ENCODE measurements at places on chromosomes 2 and 18.

GRCh38 chr18:13551841-13552733 is 174.3 kb downstream of the FAM210A start:
- DNase-seq = no peak

GRCh38 chr2:210086930-210087329 is 84.3 kb downstream of the KANSL1L start:
- DNase-seq = no peak

- no peak for DNase-seq
Observed at GRCh38 chr2:202782940-202783558, 88.5 kb downstream of the ICA1L start.

DNA sequence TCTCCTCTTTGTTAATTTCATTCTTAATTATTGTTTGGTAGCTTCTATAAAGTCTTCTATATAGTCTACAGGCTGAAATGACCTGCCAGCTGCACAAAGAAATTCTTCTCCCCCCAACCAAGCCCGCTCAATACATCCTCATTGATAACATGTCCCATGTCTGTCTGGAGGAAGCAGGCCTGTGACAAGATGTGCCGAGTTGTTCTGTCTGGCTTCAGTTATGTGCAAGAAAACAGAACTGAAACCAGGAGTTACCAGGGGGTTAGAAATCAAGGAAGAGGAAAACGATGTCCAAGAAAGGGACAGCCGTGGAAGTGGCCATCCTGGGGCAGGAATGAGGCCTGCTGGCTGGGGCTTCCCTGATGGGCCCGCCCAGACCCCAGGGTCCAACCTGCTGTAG is 57.6 kb downstream of the MTCL1 start:
- DNase-seq = no peak

DNA sequence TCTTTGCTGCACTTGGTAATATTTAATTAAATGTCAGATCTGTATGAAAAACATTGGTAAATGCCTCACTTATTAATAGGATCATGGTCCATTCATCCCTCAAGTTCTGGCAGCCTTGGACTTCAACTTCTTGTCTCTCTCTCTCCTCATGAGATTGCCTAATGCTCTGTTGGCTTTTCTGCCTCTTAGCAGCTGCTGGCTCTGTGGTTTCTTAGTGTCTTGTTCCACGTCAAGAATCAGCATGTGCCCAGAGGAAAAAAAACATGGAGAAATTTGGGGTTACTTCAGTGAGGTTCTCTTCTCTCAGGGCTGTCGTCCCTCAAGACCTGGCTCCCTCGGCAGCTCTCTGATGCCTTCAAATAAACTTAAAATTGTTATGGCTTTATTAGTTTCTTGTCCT is 75.4 kb downstream of the TAF4B start:
- DNase-seq = no peak

GRCh38 chr2:156339110-156339847 is 6.8 kb upstream of the NR4A2 start:
- DNase-seq = no peak

GRCh38 chr2:8605351-8606065 is 76.3 kb upstream of the ID2 start:
- DNase-seq = no peak

- no peak for DNase-seq
Observed at GRCh38 chr2:138829326-138829919, 49.2 kb upstream of the NXPH2 start.

DNA sequence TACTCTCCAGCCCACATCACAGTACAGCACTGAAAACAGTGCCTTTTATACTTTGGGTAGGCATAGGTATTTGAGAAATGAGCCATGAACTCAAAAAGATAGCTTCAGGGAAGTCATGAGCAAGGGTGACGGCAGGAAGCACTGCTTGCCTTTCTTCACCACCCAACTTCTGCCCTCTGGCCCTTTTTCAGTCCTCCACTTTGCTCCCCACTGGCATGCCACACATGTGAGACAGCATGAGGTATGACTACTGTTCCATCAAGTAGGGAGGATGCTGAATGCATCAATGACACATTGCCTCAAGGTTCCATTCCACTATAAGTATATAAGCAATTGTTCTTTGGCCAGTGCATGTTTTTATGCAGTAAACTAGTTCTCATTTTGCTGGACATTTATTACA is 373.0 kb downstream of the NRXN1 start:
- DNase-seq = no peak

- no peak for DNase-seq
Observed at GRCh38 chr2:134446383-134447017, 192.6 kb downstream of the MGAT5 start.

- DNase-seq = no peak
Observed at GRCh38 chr2:128622371-128622770, 303.7 kb upstream of the HS6ST1 start.

- DNase-seq = no peak
Observed at GRCh38 chr18:44126598-44126997, 554.1 kb upstream of the SETBP1 start.

GRCh38 chr2:151640087-151640486 is 94.2 kb downstream of the NEB start:
- no peak for DNase-seq

DNA sequence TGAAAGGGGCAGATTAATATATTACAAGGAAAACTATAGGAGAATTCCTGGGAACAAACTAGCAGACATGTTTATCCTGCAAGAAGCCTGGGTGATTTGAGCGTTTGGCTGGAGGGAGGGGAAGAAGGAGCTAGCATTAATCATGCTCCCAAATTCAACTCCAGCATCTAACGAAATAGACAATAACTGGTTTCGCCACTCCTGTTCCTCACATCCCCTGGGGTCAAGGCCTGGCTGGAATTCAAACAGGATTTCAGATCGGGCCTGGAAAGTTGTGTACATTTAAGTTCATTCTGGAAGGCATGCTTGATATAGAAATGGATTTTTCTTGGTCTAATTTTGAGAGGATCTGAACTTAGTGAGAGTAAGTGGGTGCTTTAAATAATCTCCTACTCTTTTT is 126.1 kb upstream of the CTAGE1 start:
- DNase-seq = no peak

DNA sequence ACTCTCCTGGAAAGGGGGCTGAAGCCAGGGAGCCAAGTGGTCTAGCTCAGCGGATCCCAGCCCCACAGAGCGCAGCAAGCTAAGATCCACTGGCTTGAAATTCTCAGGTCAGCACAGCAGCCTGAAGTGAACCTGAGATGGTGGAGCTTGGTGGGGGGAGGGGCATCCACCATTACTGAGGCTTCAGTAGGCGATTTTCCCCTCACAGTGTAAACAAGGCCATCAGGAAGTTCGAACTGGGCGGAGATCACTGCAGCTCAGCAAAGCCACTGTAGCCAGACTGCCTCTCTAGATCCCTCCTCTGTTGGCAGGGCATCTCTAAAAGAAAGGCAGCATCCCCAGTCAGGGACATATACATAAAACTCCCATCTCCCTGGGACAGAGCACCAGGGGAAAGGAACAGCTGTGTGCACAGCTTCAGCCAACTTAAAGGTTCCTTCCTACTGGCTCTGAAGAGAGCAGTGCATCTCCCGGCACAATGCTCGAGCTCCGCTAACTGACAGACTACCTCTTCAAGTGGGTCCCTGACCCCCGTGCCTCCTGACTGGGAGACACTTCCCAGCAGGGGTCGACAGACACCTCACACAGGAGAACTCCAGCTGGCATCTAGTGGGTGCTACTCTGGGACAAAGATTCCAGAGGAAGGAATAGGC is 282.3 kb upstream of the EPC2 start:
- no peak for DNase-seq

GRCh38 chr2:11094021-11094810 is 61.1 kb upstream of the SLC66A3 start:
- DNase-seq = no peak

- no peak for DNase-seq
Observed at GRCh38 chr2:238763471-238763995, 84.4 kb upstream of the TWIST2 start.

DNA sequence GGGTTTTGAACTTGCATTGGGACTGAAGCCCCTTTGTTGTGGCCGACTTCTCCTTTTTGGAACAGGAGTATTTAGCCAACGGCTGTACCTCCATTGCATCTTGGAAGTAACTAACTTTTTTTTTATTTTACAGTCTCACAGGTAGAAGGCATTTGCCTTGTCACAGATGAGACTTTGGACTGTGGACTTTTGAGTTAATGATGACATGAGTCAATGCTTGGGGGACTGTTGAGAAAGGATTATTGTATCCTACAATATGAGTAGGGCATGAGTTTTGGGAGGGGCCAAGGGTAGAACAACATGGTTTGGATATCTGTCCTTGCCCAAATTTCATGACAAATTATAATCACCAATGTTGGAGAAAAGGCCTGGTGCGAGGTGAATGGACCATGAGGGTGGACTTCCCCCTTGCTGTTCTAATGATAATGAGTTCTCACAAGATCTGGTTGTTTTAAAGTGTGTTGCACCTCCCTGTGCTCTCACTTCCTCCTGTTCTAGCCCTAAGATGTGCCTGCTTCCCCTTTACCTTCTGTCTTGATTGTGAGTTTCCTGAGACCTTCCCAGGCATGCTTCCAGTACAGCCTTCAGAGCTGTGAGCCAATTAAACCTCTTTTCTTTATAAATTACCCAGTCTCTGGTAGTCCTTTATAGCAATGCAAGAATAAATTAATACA is 1269.4 kb upstream of the CHAC2 start:
- no peak for DNase-seq

DNA sequence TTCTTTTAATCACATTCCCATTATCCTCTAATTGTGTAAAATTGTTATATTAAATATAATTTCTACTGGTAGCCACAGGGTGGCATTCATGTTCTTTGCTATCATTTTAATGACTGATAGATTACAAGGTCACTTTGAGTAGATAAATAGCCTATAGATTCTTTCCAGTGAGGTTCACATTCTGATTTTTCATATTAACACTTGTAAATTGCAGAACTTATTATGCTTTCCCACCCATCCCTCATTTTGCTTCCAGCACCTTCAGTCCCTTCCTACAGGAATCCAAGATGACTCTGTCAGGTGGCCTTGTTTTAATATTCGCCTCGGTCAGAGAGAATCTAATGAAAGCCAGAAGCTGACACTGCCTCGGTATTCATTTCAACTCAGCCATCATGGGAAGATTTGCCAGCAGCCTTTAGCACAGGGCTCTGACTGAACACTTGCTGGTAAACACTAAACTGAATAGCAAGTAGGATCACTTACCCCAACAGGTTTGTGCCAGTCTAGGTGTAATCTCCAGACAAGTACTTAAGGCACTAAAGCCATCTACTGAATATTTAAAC is 101.2 kb upstream of the FSHR start:
- no peak for DNase-seq

DNA sequence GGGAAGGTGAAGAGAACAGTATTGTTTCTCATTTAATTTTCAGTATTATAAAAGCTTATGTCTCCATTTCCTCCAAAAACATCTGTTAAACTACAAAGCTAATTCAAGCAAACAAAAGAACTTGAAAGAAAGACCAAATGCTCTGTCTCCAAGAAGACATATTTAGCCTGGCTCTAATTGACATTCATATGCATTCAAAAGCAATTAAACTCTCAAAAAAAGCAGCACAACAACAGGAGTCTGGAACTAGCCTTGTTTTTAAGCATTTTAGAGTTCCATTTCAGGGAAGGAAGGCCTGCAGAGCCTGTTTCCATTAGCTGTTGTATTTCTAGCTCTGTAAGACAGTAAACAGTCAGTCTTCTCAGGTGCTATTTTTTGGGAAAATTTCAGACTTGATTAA is 447.9 kb downstream of the TDRD15 start:
- no peak for DNase-seq

- no peak for DNase-seq
Observed at GRCh38 chr2:24328010-24328409, 32.3 kb downstream of the ITSN2 start.

- DNase-seq = no peak
Observed at GRCh38 chr2:15369129-15369528, 192.0 kb downstream of the NBAS start.

GRCh38 chr2:69011611-69012157 is 1.3 kb upstream of the ANTXR1 start:
- DNase-seq = no peak

DNA sequence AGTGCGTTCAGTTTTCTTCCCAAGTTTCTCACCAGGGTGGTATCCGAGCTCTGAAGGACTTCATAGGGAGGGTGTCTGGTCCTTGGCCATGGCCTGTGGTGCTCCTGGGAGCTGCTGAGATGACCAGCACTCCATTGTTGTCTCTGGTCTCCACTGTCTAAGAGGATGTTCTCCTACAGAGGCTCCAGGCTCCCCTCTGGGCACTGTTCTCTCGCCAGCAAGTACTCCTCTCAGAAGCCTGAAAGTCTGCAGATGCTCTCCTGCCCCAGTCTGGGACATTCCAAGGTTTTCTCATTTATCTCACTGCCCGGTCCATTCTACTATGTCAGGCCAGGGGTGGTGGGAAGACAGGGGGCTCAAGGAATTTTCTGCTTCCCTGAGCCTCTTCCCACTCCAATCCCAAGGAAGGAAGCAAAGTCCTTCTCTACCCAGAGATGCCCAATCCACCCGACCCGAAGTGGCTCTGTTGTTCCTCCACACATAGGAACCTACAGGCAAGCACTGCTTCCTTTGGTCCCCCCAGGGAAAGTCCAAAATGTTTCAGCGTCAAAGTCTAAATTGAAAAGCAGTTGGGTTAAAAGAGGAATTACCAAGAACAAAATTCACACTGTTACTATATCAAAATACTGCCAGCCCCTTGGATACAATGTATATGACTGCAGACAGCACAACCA is 110.5 kb downstream of the GYPC start:
- no peak for DNase-seq

- DNase-seq = no peak
Observed at GRCh38 chr2:30217644-30218337, 13.5 kb upstream of the LBH start.

- no peak for DNase-seq
Observed at GRCh38 chr18:76805221-76805620, 17.1 kb upstream of the ZNF236 start.

GRCh38 chr2:71937396-71937795 is 210.3 kb downstream of the CYP26B1 start:
- no peak for DNase-seq

DNA sequence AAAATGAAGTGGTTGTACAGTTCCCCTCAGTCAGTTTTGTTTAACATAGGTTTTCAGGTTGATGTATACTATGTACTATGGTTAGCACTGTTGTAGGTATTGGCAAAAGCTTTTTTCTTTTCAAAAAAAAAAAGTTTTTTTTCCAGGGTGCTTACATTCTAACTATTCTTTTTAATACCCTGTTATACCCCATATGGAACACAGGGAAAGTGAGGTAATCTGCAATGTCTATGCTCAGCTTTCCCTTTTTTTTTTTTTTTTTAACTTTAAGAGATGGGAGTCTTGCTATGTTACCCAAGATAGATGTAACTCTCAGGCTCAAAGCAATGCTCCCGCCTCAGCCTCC is 590 bp upstream of the CCDC138 start:
- no peak for DNase-seq

GRCh38 chr2:222436040-222436413 is 11.7 kb downstream of the SGPP2 start:
- DNase-seq = no peak
